ENCODE measurements at places on chromosomes 1 and 21.

- no peak for DNase-seq
These were observed 311 bp downstream of the SPEN start for GRCh38 chr1:15847893-15848142.

DNA sequence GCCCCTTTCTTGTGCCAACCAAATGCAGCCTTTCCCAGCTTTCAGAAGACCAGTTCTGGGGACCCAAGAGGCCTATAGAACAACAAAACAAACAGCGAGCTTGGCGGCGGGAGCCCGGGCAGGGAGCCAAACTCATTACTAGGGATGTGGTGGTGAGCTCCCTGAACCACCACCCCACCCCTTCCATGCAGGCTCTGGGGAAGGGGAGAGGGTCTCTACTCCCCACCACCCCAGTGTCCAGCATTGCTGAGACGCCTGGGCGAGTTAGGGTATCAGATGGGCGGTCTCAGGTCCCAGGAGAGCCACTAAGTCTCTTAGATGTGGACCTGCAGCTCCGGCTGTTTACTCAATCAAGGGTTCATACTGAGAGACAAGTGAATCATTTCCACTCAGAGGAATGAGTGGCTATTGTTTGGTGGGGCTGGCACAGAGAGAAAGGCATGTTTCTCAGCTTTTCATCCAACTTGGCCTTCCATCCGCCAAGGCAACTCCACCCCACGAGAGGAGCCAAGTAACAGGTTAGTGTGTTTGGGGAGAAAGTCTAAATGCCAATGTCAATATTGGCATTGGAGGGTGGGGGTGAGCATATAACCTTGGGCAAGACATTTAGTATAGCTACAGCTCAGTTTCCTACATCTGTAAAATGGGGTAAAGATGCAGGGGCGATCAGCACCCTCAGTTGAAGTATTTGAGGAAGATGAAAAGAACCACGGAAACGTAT lies 40.9 kb downstream of the PLXNA2 start:
- no peak for DNase-seq

DNA sequence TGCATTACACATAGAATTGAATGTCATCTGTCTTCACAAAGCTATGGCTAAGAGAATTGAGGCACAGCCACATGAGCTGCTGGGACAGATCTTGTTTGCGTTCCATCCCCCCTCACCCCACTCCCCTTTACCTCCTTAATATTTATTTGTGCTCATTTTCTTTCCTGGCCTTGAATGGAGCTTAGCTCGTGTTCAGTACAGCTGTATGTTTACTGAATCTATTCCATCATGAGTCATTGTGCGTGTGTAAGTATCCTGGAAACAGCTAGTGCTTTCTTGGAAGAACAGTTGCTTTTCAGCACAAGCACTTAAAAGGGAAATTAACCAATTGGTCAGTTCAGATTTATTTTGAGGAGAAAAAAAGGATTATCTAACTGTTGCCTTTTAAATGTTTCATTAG lies 14.7 kb downstream of the PROX1 start:
- DNase-seq: no peak

GRCh38 chr1:201265756-201266155 lies 17.6 kb upstream of the PKP1 start:
- no peak for DNase-seq

GRCh38 chr1:8388732-8389562 lies 71.0 kb downstream of the SLC45A1 start:
- no peak for DNase-seq

GRCh38 chr1:229582011-229582694 lies 23.6 kb upstream of the ABCB10 start:
- DNase-seq: no peak

DNA sequence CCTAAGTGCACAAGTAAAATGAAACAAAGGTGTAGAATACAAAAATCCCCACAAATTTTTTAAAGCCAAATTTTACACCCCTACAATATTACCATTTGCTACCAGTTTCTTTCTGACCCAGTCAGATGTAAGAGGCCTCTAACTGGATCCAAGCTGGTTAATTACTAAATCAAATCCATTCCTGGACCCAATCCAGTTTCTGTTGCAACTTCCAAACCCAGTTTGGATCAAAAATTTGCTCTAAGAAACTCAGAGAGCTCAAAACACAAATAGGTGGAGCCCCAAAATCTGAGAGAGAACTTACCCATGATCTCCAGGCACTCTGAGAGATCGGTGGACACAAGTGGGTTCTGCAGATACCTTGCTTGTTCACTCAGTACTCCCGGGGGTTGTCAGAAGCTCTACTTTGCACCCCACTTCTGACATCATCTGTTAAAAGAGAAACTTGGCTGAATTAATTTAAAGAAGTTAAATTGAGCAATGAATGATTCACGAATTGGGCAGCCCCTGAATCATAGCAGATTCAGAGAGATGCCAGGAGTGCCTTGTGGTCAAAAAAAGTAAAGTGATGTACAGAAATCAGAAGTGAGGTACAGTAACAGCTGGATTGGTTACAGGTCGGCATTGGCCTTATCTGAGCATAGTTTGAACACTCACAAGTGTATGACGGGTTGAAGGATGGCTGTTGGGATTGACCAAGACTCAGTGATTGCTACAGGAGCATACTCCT lies 448.0 kb downstream of the KCNT2 start:
- DNase-seq: no peak

DNA sequence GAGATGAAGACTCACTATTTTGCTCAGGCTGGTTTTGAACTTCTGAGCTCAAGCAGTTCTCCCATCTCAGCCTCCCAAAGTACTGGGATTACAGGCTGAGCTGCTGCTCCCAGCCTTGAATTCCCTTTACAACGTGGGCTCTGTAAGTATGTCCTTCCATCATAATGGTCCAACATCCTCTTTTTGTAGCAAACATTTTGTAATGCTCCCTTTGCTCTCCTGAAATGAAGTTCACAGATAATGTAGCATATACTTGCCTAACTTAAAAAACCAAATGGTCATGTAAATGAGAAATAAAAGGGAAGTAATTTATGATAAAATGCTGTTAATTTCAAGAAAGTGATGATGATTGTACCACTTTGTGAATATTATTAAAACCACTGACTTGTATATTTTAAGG lies 30.5 kb upstream of the THEM4 start:
- no peak for DNase-seq

- DNase-seq: no peak
These were observed 14.4 kb downstream of the ANP32E start for GRCh38 chr1:150221552-150221951.

GRCh38 chr1:198907423-198907746 lies 268.5 kb downstream of the PTPRC start:
- DNase-seq: no peak

GRCh38 chr1:167617153-167618147 lies 12.6 kb upstream of the RCSD1 start:
- no peak for DNase-seq

DNA sequence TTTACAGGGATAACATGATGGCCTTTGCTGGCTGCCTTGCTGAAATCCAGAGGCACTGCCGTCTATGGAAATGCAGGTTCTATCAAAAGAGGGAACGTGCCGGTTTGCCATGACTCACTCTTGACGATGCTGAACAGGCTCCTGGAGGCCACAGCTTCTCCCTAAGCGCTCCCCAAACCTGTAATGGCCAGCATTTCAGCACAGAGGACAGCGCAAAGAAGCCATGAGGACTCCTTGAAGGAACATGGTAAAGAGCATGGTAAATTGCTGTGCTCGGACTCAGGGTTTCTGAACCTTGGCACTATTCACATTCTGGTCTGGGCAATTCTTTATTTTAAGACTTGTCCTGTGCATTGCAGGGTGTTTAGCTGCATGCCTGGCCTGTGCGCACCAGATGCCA lies 217.5 kb downstream of the CAMTA1 start:
- DNase-seq: no peak

- DNase-seq: no peak
These were observed 7.4 kb downstream of the ZNF644 start for GRCh38 chr1:91014475-91014874.

DNA sequence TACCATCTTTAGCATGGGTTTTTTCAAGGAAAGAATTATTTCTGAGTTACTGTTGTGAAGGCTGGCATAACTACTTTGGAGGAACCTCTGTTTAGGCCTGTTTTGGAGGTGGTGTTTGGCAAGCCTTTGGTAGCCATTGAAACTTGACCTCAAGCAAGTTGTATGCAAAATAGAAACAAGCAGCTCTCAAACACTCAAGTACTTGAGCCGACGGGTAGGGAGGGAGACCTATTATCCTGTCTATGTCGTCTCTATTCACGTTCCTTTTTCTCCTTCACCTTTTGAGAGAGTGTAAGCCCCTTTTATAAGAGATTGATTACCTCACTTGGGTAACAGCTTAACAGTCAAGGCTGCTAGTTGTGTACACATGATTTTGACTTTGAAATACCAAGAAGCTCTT lies 878.3 kb upstream of the CXADR start:
- no peak for DNase-seq

DNA sequence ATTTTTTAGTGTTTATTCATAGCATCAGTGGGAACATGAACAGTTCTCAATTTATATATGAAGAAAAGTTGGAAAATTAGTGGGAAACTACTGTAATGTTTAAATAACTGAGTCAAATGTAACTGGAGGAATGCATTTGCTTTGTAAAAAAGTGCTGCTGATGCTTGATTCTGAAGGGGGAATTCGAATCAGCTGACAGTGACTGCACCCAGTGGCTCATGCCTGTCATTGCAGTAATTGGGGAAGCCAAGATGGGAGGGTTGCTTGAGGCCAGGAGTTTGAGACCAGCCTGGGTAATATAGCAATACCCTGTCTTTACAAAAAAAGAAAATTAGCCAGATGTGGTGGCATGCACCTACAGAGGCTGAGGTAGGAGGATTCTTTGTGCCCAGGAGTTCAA lies 398.4 kb downstream of the ZP4 start:
- DNase-seq: no peak

DNA sequence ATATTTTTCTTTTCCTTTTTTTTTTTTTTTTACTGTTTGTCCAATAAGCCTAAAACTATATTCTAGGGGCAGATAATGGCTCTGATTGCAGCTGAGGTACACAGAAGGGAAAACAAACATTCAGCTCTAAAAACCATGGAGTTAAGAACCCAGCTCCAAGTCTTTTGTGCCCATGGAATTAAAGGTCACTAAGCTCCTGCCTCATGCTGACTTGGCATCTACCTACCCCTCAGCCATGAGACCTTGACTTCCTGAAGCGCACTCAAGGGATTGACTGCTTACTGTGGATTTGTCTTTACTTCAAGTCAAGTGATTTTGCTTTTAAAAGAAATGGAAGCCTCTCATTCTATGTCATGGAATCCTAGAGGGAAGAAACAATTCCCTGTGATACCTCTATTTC lies 192.3 kb downstream of the AMY1C start:
- DNase-seq: no peak

DNA sequence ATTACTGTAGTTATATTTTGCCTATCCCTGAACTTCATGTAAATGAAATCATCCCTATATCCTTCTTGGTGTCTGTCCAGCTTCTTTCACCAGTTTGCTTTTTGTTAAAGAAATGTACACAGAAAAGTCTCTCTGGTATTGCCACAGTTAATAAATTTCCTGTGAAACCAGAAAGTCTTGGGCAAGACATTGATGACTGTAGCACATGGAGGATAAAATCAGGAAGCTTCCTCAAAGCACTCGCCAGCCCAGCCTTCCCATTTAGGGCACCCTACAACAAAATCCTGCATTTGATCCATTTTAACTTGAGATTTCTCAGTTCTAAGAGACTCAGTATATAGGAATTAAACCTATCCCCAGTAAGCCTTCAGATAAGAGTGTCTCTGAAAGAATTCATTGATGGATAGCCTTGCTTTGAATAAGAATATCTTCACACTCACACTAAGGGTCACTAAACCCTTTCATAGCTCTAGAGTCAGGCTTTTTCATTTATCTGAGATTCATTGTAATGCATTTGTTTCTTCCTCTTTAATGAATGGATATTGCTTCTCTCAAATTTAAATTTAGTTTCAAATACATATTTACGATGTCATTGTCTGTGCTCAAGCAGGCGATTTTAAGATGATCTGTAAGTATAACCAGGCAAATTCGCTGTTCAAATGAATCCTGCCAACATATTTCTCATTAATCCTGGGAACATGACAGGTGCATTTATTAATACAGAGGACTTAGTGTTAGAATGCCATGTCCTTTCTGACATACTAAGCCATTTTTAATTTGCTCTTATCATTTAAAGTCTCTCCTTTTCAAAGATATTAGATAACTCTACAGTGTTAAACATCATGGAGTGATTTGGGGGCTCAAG lies 153.1 kb downstream of the GRIK1 start:
- DNase-seq: no peak

DNA sequence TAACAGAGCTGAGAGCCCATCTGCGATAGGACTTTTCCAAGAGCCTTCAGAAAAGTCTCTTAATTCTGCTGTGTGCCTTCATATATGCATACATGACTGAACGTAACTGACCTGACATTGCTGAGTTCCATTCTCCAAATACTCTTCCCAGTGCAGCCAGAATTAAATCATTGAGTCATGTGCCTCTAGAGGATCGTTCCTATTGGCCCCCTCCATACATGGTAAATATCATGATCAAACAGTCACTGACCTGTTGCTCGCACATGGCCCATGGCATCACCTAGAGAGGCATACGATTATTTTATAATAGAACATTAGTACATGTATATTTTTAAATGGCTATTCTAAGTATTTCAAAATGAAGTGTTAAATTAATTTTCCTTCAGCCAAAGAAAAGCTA lies 186.8 kb downstream of the PBX1 start:
- DNase-seq: no peak

DNA sequence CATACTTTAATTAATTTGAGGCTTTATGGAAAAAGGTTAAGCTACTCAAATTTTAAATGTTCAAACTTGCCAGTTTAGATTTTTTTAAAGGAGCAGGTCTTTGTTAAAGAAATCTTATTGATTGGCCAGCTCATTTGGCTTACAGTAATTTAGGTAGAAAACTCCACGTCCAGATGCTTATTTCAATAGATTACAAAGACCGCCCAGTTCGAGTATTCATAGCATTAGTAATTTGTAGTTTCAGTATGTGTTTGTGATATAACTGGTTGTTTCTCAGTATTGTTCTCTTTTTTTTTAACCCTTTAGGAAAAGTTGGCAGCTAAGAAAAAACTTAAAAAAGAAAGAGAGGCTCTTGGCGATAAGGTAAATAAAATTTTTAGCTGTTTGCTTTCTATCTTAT lies 1.6 kb downstream of the RPF1 start:
- DNase-seq: no peak

- DNase-seq: no peak
These were observed 23.3 kb downstream of the SLC2A1 start for GRCh38 chr1:42935313-42935895.

- no peak for DNase-seq
These were observed 13.6 kb downstream of the TTC39A start for GRCh38 chr1:51316846-51317120.

DNA sequence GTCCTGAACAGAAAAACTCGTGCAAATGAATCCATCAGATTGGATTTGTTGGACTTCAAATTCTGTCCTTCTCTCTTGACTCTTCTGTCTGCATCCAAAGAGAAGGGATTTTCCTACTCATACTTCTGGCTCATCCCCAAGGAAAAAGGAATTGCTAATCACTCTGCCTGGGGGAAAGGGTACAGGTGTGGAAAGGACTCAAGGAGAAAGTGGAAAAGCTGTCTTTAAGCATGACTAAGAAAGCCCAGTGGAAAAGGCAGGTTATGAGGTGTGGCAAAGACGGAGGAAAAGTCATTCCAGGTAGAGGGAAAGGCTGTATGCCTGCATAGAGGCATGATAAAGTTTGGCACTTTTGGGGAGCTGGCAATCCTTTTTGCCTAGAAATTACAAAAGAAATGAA lies 43.4 kb downstream of the PTGS2 start:
- DNase-seq: no peak

GRCh38 chr1:6519491-6519934 lies 28.0 kb upstream of the PLEKHG5 start:
- no peak for DNase-seq
